Activated CD8-positive, alpha-beta T cell treated with anti-CD3 and anti-CD28 coated beads, Interleukin-2, amount 10 ng/mL, durations not matched to agents 7 days and 5 days (primary cell): ENCODE measurements at places on chromosomes 3 and 15.
A peak's percentile ranks its signal among the peaks of the same experiment; 100 is the strongest.

DNA sequence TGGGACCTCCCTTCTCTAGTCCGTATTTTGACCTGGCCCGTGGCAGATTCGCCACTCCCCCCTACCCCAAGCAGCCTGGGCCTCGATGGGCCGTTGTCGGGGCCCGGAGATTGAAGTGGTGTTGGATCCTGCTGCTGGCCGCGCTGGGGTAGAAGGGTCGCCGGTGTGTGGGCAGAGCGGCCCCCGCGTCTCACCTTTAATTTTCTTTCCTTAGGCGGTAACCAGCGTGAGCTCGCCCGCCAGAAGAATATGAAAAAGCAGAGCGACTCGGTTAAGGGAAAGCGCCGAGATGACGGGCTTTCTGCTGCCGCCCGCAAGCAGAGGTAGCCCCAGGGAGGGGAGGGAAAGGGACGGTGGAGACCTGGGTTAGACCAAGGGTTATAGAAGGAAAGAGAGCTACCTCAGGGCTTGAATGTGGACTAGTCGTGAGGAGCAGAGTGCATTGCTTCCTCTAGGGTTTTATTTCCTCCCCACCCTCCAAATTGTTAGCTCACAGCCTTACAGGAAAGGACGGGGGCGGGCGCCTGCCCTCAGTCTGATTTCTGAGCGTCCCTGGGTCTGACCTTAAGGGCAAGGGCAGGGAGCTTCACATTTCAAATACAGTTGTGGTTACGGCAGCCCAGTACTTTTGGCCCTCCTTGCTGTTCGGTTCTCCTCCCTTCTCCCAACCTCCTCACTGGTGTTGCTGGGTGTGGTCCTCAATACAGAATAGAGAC lies 799 bp downstream of the SERF2 start:
- peak; percentile 51 for DNase-seq

DNA sequence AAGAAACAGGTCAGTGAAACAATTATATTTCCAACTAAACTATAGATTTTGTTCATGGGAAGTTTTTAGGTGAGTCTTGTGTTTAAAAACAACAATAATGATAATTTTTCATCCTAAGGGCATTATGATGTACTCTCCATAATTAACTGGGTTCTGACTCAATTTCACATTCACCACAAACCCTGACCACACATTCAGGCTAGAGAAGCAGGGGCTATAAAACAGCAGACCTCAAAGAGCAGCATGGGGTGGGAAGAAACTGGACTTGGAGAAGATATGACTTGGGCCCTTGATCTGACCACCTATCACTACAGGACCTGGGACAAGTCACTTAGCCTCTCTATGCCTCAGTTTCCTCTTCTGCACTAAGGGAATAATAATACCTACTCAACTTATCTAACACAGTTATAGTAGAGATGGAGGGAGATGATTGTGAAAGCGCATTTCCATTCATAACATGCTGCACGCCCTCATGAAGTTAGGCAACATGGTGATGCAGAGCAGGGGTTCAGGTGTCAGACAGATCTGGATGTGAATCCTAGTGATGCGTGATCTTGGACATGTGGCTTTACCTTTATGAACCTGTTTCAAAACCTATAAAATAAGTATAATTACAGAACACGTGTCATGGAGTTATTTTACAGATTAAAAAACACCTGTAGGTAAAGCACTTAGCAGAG lies 63.0 kb upstream of the ACP3 start:
- DNase-seq, result no peak

DNA sequence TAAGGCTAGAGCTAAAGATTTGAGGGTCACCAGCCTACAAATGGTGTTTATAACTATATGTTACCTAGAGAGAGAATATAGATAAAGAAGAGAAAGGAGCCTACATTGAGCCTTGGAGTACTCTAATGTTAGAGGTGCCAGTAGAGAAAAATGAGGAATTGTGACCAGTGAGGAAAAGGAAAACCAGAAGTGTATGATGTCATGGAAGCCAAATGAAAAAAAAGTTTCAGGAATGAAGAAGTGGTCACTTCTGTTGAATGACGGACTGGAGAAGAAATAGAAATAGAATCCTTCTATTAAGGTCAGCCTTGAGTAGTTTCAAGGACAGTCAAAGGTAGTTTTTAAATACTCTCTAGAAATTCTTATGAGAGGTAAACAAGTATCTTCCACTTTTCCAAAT lies 51.2 kb upstream of the MLF1 start:
- DNase-seq, result no peak

DNA sequence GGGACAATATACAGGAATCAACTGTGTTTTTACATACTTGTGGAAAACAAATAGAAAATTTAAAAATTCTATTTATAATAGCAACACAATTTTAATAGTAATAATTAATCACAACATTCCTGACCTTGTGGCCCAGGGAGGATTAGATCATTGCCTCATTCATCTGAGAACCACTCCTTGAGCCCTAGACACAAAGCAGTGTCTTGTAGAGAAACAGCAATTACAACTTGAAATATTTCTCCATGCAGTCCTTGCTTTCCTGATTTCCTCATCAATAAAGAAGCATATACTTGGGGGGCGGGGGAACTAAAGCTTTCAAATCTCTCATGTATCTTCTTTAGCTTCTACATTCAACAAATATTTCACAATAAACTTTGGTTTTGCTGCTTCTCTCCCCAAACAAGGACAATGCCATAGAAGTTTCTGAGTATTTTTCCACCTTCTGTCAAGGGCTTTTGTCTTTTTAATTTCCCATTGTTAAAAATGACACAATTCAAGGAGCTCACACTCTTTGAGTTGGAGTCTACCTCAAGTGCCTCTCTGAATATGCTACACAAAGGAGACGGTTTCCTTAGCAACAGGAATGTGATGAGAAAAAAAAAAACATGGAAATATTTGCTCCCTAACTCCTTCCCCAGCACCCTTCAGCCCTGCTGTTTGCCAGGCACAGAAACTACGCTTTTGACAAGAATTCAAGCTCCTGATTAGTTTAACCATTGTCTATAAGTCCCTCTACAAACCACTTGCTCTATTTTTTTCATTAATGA lies 118.8 kb downstream of the ARPP21 start:
- DNase-seq, result no peak

DNA sequence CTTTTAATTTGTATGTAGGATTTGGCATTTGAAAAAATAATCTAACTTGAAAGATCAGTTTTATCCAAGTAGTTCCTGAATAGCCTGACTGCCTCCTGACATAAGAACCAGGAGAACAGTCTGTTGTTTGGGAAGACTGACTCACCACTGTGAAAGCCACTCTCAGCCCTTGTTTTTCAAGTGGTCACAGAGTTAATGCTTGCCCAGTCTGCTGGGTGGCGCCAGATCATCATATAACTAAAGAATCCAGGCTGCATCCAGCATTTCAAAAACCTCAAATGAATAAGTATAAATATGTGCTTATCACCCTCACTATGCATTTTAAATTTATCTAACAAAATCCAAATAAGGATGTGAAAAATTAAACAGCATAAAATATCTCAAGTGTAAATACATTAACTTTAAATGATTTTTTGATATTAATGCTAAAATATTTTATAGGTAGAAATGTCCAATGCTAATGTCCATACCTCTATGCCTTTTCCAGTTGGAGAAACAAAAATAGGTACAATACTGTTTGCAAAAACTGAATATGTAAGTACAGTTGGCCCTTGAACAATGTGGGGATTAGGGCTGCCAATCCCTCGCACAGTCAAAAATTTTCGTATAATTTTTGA lies 26.9 kb upstream of the ZBBX start:
- DNase-seq, result no peak

DNA sequence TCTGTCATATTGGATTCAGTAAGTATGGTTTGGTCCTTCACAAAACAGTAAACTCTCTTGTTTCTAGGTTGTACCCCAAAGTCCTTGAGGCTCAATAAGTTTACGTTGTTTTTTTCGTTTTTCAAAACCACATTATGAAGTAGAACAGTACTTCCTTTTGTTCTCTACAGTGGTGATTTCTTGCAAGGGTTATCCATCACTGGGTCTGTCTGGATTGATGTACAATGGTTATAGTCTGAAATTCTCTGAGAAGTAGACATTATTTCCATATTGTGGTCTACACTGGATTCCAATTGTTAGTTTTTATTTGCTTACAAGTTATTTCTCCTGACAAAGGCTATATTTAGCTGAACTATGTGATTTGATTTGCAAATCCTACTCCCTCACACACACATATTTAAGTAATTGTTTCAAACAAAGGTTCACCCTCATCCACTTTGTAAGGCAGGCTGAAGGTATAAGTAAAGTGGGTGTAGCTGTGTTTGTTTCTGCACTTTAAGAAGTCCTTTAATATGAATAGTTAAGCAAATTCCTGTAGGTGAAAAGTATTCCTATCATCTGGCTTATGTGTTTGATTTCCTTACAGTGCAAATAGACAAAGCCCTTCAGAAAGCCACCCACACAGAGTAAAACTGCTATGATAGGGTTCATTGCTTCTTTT lies 64.2 kb upstream of the MME start:
- DNase-seq, result no peak
